ENCODE measurements at places on chromosomes 7 and 10. TPM values are rescaled to one million over a fixed set of nuclear protein-coding genes. Genes with fewer than 3 reads are reported as not detected.

Gene AHR
- total RNA-seq, result 349 TPM

Gene EPO
- not detected for total RNA-seq

Gene EBLN1
- total RNA-seq, result not detected

Gene EEPD1
- 32.5 TPM for total RNA-seq

Gene TACC2
- 26.1 TPM for total RNA-seq

Gene STEAP1
- 24.5 TPM for total RNA-seq

Gene KCNIP2
- 90.4 TPM for total RNA-seq

Gene KLF14
- total RNA-seq, result 0.80 TPM

Gene GPR15LG
- not detected for total RNA-seq

Gene NEUROD6
- total RNA-seq, result not detected

Gene OPN1SW
- total RNA-seq, result not detected

Gene CHRM2
- total RNA-seq, result not detected

Gene ELMO1
- total RNA-seq, result 110 TPM

Gene OTUD1
- 15.7 TPM for total RNA-seq

Gene IL15RA
- 35.7 TPM for total RNA-seq

Gene CALY
- total RNA-seq, result not detected

Gene PRKAR2B
- 64.1 TPM for total RNA-seq

Gene ZNF503
- 10.9 TPM for total RNA-seq

Gene TRIL
- 8.2 TPM for total RNA-seq

Gene CPVL
- 44.2 TPM for total RNA-seq

DNA sequence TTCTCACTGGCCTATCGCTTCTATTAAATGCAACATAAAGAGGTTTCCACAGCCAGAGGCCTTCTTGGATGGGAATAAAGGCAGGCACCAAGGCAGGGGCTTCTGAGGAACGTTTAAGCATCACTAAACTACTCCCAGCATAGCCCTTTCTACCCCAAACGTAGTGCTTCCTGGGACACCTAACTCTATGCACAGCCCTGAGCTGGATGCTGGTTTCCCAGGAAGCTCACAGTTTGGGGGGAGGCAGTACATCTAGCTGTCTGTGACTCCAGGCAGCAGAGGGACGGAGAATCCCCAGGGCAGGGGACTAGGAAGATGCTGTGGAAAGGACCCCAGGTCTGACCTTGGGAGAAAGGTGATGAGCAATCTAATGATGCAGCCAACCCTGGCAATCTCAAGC, 192.8 kb upstream of the ZMIZ1 start:
- DNase-seq, result no peak

DNA sequence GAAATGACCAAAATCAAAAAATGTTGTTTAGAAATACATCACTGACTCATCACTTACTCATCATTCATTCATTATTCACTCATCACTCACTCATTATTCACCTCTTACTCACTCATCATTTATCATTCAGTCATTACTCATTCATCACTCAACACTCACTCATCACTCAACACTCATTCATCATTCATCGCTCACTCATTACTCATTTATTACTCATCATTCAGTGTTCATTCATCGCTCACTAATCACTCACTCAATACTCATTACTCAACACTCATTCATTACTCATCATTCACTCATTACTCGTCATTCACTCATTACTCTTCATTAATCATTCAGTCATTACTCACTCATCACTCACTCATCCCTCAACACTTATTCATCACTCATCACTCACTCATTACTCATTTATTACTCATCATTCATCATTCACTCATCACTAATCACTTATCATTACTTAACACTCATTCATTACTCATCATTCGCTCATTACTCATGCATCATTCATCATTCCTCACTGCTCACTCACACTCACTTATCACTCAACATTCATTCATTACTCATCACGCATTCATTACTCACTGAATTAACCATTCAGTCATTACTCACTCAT, 238.5 kb downstream of the ADARB2 start:
- DNase-seq, result no peak

GRCh38 chr10:44292390-44293002, 92.4 kb downstream of the CXCL12 start:
- DNase-seq, result no peak

- DNase-seq, result no peak
Observed at GRCh38 chr10:58152673-58153263, 114.9 kb downstream of the IPMK start.

DNA sequence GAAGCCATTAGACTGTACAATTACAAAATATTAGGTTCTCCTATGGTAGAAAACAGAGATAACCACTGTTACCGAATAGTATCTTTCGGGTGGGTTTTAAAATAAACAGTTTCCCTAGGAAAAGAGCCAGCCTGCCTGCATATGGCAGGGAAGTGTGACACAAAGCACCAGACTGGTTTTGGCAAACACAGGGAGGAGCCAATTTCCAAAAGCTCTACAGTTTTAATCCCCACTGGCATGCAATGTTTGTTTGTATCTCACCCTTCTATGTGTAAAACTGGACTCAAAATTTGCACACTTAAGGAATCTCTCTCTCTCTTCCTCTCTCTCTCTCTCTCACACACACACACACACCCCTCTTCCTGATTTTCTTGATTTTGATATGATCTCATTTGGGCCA, 261.7 kb downstream of the ETV1 start:
- no peak for DNase-seq

GRCh38 chr7:44408596-44408995, 81.9 kb downstream of the NUDCD3 start:
- DNase-seq, result no peak

- no peak for DNase-seq
Observed at GRCh38 chr10:132742167-132742836, 43.6 kb downstream of the NKX6-2 start.

DNA sequence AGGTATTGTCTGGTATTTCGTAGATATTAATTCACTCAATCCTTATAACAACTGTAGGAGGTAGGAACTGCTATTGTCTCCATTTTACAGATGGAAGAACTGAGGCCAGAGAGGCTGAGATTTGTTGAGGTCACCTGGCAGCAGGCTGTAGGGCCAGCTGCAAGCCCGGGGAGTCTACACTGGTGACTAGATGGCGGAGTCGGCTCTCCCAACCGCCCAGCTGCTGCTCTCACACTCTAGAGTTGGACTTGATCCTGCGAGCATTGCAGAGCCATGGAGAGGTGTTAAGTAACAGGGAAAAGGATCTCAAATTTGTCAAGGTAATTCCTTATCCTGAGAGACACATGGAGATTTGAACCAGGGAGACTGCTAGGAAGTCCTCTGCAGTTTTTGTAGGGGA, 124.1 kb downstream of the CAMK1D start:
- DNase-seq, result no peak

GRCh38 chr7:43465581-43466554, 117.0 kb upstream of the STK17A start:
- no peak for DNase-seq

DNA sequence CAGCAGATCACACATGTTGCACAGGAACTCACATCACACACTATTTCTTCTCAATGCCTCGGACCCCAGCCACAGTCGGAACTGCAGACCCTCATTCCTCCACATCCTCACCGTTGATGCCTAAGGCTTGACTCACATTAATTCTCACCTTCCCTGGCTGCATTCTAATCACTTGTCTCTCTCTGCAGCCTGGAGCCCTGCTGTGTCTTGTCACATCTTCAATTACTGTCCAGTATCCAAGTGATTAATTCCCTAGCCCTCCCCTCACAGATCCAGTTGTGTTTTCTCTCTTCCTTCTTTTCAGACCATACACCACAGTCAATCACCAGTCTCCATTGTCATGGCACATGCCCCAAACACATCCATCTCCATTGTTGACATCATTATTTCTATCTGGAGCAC, 592.4 kb upstream of the IGFBP3 start:
- DNase-seq, result no peak

- DNase-seq, result no peak
Observed at GRCh38 chr10:11631890-11632587, 20.6 kb upstream of the USP6NL start.

- DNase-seq, result no peak
Observed at GRCh38 chr7:155043756-155044155, 26.4 kb upstream of the HTR5A start.

GRCh38 chr7:36216063-36216684, 63.1 kb downstream of the EEPD1 start:
- no peak for DNase-seq

GRCh38 chr10:119079599-119080520, 757 bp downstream of the EIF3A start:
- peak; percentile 64 for DNase-seq

- no peak for DNase-seq
Observed at GRCh38 chr10:69453795-69454194, 2.5 kb downstream of the TSPAN15 start.

- no peak for DNase-seq
Observed at GRCh38 chr10:120727001-120727400, 124.2 kb upstream of the WDR11 start.

GRCh38 chr7:130419658-130420057, 21.2 kb downstream of the CEP41 start:
- no peak for DNase-seq

GRCh38 chr7:117706210-117706609, 167.0 kb downstream of the CTTNBP2 start:
- DNase-seq, result no peak

DNA sequence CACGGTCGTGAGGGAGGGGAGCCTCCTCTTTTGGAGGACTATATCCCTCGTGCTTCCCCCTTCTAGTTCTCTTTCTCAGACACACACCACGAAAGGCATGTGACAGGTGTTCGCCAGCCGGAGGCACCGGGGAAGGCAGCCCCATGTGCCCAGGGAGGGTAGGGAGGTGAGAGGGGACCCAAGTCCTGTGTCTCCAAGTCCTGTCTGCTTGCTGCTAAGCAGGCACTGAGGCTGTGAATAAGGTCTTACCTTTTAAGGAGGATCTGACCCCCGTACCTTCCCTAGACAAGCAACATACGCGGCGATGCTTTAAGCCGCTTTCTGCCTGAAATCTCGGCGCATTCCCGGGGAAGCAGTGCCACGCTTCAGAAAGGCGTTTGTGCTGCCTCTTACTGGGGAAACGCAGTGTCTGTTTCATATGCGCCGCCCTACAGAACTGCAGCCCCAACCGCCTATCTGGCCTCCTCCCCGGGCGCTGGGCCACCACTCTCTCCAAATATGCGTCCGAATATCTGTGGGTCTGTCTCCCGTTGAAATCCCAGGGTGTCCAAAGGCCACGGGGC, 770 bp downstream of the PLXNA4 start:
- no peak for DNase-seq

DNA sequence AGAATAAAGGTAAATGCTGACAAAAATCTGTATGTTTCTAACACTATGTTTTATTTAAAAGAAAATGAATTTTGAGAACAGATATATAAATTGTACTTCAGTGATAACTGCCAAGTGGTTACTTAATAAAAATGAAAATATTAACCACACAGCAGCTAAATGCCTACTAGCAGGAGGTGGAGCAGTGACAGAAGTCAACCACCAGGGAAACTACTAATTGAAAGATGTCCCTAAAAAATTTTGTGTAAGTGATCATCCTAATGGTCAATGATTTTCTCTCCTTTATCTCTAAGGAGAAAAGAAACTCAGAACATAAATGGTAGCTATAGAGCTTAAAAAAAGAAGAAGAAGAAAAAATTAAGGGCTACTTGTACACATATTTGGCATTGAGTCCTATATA, 22.9 kb downstream of the WNT16 start:
- DNase-seq, result no peak

DNA sequence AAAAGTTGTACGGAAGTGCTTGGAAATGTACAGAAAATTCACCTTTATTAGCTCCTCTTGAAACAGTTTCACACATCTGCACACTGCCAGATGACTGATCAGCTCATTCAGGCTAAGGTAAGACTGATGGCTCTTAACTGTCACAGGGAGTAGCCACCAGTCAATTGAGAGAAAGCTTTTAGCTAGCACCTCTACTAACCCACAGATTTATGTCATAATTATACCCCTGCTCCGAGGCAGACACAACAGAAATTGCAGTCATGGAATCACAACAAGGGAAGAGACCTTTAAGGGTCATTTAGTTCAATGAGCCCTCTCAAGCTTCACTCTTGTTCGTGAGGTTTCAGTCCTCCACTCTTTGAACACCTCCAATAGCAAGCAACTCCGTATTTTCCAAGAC, 235.4 kb downstream of the TRIL start:
- DNase-seq, result no peak

DNA sequence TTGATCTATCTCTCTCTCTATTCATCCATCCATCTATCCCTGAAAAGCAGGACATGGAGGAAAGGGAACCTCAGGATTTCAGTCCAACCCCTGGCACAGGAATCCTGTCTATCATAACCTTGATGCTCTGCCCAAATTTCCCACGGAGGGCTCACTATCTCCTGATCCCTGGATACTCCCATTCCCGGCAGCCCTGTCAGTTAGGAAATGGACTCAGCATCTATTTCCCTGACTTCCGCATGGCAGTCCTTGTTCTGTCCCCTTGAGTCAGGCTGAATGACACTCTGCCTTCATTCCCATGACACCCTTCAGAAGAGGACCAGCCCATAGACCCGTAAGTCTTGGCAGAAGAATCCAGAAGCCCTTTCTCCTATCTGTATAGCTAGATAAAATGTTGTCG, 77.7 kb downstream of the VWA2 start:
- DNase-seq, result no peak

GRCh38 chr7:99588868-99589267, 9.2 kb upstream of the TMEM225B start:
- no peak for DNase-seq

- DNase-seq, result no peak
Observed at GRCh38 chr7:55473932-55474331, 98.4 kb downstream of the VOPP1 start.
